Stimulated activated CD4-positive, alpha-beta T cell treated with anti-CD3 and anti-CD28 coated beads, Interleukin-4, amount 100 ng/mL, for 1 hour (primary cell): ENCODE measurements at places on chromosomes 3 and 15.

GRCh38 chr15:84631706-84632272 is 22.3 kb downstream of the WDR73 start:
- DNase-seq: no peak

GRCh38 chr3:35708394-35709271 is 69.3 kb downstream of the ARPP21 start:
- DNase-seq: no peak

DNA sequence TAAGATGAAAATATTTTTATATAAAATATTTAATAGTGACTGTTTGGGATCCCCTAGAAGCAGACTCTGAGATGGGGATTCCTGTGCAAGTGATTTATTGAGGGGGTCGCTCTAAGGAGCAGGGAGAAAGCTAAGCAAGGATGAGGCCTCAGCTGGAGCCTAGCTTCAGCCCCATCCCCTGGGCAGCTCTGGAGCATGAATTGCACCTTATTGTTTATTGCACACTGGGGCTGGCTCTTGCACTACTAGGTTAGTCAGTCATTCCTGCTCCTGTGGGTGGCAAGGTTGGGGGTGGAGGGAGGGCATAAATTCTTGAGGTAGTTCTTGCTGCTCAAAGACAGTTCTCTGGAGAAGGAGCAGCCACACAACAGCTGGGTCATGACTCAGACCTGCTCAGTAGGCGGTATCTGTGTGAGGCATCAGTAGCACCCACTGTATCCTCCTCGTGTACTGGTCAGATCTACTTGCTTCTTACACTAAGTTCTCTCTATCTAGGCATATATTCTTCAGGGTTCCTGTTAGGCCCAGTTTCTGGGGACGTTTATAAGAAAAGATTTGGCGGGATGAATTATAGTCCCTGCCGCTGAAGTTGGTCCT is 27.2 kb upstream of the TNFSF10 start:
- peak; percentile 76 for DNase-seq

- no peak for DNase-seq
Measured at GRCh38 chr15:27850981-27851857, 247.9 kb downstream of the OCA2 start.

GRCh38 chr3:132432639-132433038 is 15.3 kb downstream of the DNAJC13 start:
- no peak for DNase-seq

GRCh38 chr15:101431301-101431700 is 58.2 kb downstream of the PCSK6 start:
- no peak for DNase-seq
